ENCODE measurements at places on chromosomes 1 and 21. TPM values are rescaled to one million over a fixed set of nuclear protein-coding genes. Genes with fewer than 3 reads are reported as not detected.

The AVPR1B gene
- total RNA-seq = not detected

The LCE2C gene
- total RNA-seq = not detected

The GPX7 gene
- total RNA-seq = 13.4 TPM

GRCh38 chr1:41915786-41916571, 2.7 kb downstream of the HIVEP3 start:
- H3K27ac ChIP-seq = peak overlapping the region; percentile 82
- peaks cover 69% of the 10 kb centered on the region for H3K4me1 ChIP-seq
- no peaks in the 10 kb centered on the region for H3K36me3 ChIP-seq
- peak overlapping the region; percentile 92 for H3K4me3 ChIP-seq

DNA sequence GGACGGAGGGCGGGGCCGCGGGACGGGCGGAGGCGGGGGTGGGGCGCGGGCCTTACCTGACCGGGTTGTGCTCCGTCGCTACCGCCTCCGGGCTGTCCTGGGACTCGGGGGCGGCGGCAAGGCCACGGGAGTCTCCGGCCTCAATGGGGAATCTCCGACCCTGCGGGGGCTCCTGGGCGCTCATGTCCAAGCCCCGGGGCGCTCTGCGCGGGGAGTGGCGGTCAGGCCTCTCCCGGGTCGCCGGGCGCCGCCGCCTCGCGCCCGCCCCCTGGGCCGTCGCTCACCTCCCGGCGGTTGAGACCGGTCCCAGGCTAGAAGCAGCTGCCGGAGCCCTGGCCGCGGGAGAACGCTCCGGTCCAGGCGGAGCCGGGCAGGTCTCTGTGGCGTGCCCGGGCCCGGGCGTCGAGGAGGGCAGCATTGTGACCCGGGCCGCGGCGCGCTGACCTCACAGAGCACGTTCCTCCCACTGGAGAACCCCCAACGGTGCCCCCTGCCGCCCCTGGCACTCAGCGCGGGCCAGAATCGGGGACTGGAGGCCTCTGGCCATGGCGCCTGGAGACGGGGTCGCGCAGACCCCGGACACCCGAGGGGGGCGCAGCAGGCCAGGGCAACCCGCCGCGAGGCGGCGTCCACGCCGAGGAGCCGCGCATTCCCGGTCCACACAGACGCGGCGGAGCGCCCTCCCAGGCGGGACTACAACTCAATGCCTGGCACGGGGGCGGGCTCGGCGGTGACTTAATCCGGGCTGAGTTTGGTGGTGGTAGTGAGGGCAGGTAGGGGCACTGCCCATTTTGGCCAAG, 411 bp downstream of the FAM229A start:
- peaks cover 12% of the 10 kb centered on the region for H3K27me3 ChIP-seq
- H3K36me3 ChIP-seq = peaks cover 3% of the 10 kb centered on the region
- peaks cover 18% of the 10 kb centered on the region for H3K4me1 ChIP-seq
- H3K27ac ChIP-seq = peak overlapping the region; percentile 45

GRCh38 chr1:20174937-20175666, 10.8 kb upstream of the UBXN10 start:
- no peaks in the 10 kb centered on the region for H3K27me3 ChIP-seq
- H3K4me1 ChIP-seq = peaks cover 13% of the 10 kb centered on the region
- H3K4me3 ChIP-seq = no peak overlapping the region
- H3K36me3 ChIP-seq = no peaks in the 10 kb centered on the region
